ENCODE measurements at places on chromosomes 1 and 21. TPM values are rescaled to one million over a fixed set of nuclear protein-coding genes. Genes with fewer than 3 reads are reported as not detected.

ELF3 gene
- total RNA-seq = not detected

OR2L8 gene
- total RNA-seq = not detected

DNA sequence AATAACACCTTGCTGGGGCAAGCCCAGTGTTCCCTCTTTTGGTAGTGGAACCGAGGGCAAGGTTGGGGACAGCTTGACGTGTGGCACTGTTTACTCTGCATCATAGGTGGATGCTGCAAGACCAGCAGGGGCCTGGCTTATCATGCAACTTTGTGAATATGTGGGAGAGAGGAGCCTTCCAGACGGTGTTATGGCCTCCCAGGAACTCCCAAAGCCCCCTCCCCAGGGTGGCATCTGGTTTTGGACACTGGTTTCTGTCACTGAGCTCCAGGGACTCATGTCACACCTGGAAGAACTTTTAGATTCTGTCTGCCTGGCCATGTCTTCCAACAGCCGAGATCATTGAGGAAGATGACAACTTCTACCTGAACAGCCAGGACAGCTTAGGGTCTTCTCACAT lies 1.4 kb upstream of the TLR5 start:
- H3K4me1 ChIP-seq = peaks cover 38% of the 10 kb centered on the region
- H3K4me3 ChIP-seq = no peak overlapping the region
- no peaks in the 10 kb centered on the region for H3K27me3 ChIP-seq
- H3K36me3 ChIP-seq = no peaks in the 10 kb centered on the region
- DNase-seq = no peak

GRCh38 chr1:243261390-243261789 lies 5.5 kb downstream of the SDCCAG8 start:
- peaks cover 15% of the 10 kb centered on the region for H3K4me1 ChIP-seq
- no peak overlapping the region for H3K4me3 ChIP-seq
- H3K27me3 ChIP-seq = no peaks in the 10 kb centered on the region
- 0 out of 2 replicates have a peak, but pooled peaks cover 4% of the 10 kb centered on the region for H3K36me3 ChIP-seq
- H3K27ac ChIP-seq = no peak overlapping the region

DNA sequence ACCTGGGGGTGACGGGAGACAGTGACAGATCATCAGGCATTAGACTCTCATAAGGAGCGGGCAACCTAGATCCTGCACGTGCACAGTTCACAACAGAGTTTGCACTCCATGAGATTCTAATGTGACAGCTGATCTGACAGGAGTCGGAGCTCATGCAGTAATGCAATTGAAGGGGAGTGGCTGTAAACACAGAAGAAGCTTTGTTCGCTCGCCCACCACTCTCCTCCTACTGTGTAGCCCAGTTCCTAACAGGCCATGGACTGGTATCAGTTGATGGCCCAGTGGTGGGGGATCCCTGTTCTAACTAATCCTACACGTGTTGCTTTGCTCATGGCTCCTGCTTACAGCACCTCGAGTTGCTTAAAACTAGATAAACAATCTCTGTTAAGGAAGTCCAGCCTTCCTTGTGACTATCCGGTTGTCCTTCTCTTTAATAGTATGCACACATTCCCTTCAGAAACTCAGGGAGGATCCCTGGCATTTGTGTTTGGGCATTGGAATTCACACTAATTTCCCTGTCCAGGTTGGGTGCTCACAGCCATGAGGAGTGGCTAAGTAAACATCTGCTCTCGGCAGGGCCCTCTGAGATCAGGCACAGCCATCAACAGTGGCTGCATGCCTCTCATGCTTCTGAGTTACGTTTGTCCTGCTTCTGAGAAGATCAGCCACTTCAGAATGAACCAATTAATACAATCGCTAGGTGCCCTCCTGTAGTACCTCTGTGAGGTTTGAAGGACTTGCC lies 21.1 kb upstream of the F3 start:
- H3K36me3 ChIP-seq = no peaks in the 10 kb centered on the region
- H3K27ac ChIP-seq = no peak overlapping the region
- no peaks in the 10 kb centered on the region for H3K27me3 ChIP-seq
- DNase-seq = no peak

DEPDC1 gene
- 49.5 TPM for total RNA-seq

FCGR1A gene
- total RNA-seq = not detected

LGR6 gene
- total RNA-seq = not detected

OR6N1 gene
- not detected for total RNA-seq

CELA2A gene
- not detected for total RNA-seq

RNU1-1 gene
- total RNA-seq = 294 TPM

GRCh38 chr1:8031176-8031785 lies 5.2 kb upstream of the ERRFI1 start:
- no peaks in the 10 kb centered on the region for H3K36me3 ChIP-seq
- no peak overlapping the region for H3K27ac ChIP-seq

OR14K1 gene
- not detected for total RNA-seq

GRCh38 chr1:28882009-28882628 lies 32.2 kb upstream of the EPB41 start:
- no peaks in the 10 kb centered on the region for H3K27me3 ChIP-seq
- peak; percentile 70 for DNase-seq
- H3K4me1 ChIP-seq = peaks cover 13% of the 10 kb centered on the region
- H3K4me3 ChIP-seq = no peak overlapping the region
- no peaks in the 10 kb centered on the region for H3K36me3 ChIP-seq

DNA sequence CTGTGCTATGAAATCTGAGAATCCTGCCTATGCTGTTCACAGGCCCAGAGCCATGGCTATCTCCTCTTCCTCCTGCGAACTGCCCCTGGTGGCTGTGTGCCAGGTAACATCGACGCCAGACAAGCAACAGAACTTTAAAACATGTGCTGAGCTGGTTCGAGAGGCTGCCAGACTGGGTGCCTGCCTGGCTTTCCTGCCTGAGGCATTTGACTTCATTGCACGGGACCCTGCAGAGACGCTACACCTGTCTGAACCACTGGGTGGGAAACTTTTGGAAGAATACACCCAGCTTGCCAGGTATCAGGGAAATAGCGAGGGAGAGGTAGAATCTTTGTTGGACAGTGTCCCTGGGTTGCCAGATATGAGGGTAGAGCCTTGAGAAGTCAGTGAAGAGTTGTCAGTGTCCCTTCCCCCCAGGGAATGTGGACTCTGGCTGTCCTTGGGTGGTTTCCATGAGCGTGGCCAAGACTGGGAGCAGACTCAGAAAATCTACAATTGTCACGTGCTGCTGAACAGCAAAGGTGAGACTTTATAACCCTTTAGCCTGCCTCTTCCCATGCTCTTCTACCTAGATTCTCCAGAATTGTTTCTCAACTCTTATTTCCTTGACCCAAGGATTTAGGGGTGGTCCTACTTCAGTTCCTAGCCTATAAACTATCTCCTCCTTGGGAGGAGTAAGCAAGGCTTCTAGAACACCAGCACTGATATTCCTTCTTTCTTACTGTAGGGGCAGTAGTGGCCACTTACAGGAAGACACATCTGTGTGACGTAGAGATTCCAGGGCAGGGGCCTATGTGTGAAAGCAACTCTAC lies 1.4 kb downstream of the NIT1 start:
- H3K36me3 ChIP-seq = peaks cover 83% of the 10 kb centered on the region
- peak overlapping the region; percentile 78 for H3K4me3 ChIP-seq
- H3K27me3 ChIP-seq = no peaks in the 10 kb centered on the region
- peaks cover 44% of the 10 kb centered on the region for H3K4me1 ChIP-seq

DNA sequence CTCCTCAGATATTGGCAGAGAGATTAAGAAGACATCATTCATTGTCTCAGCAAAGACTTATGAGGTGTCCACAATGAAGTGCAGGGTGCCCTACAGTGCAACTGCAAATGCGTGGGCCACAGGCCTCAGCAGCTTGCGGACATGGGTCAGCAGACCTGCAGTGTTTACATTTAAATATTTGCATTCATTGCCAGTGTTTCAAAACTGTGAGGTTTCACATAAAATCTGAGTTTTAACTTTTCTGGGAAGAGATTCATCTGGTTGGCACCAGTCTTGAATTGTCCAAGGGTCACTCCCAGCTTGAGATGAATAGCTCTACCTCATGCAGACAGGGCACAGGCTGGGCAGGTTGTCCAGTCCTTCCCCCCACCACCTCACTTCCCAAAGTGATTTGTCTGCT lies 286.8 kb upstream of the DUSP10 start:
- no peaks in the 10 kb centered on the region for H3K36me3 ChIP-seq
- H3K27ac ChIP-seq = no peak overlapping the region
- H3K4me3 ChIP-seq = no peak overlapping the region
- H3K27me3 ChIP-seq = no peaks in the 10 kb centered on the region
- H3K4me1 ChIP-seq = peaks cover 15% of the 10 kb centered on the region

DNA sequence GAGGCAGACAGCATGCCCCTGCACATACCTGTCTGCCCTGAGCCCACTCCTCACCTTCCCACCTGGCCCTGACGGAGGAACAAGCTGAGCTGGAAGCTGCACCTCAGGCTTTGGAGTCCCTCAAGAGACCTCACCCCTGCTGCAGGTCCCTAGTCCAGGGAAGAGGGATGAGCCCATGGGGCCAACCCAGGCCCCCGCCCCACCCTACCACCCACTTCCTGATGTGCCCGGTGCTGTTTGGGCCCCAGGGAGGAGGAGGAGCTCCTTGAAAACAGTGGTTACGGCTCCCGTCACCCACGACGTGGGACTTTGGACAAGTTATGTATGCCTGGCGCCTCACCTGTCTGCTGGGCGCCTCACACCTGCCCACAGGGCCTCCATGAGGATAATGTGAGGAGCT lies 250.2 kb downstream of the NPHP4 start:
- no peak overlapping the region for H3K27ac ChIP-seq
- no peaks in the 10 kb centered on the region for H3K36me3 ChIP-seq
- no peak for DNase-seq
- H3K4me1 ChIP-seq = no peaks in the 10 kb centered on the region
- H3K27me3 ChIP-seq = no peaks in the 10 kb centered on the region

DNA sequence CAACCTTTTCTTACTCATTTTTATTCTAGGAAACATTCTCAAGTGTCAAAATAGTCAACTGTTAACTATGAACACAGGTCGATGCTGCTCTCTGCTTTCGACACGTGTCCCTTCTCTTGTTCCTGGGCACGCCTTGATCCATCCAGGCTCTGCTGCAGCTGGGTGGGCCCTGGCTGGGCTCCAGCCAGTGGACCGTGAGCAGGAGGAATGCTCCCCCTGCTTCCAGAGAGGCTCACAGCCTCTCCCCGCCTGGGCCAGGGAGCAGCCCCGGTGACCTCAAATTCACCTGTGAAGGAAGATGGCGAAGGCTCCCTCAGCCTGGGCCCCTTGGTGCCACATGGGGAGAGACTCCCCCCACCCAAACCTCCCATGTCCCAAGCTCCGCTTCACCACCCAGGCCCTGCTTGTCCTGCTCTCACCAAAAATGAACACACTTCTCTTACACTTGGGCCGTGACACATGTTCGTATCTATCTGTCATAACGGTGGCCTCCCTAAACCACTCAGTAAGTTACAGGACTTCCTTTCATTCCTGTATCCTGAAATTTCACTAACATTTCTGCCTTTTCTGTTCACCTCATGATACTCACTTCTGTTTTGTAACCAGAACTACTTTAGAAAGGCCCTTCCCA lies 24.6 kb upstream of the ADARB1 start:
- peaks cover 50% of the 10 kb centered on the region for H3K4me1 ChIP-seq
- H3K36me3 ChIP-seq = no peaks in the 10 kb centered on the region
- DNase-seq = peak; percentile 43
- no peaks in the 10 kb centered on the region for H3K27me3 ChIP-seq
- H3K4me3 ChIP-seq = no peak overlapping the region

GRCh38 chr1:52602856-52603600 lies 857 bp downstream of the GPX7 start:
- H3K27me3 ChIP-seq = no peaks in the 10 kb centered on the region
- DNase-seq = no peak
- H3K36me3 ChIP-seq = peaks cover 6% of the 10 kb centered on the region
- peak overlapping the region; percentile 71 for H3K27ac ChIP-seq
- peaks cover 28% of the 10 kb centered on the region for H3K4me1 ChIP-seq

- no peaks in the 10 kb centered on the region for H3K27me3 ChIP-seq
- no peak for DNase-seq
- no peak overlapping the region for H3K4me3 ChIP-seq
- no peak overlapping the region for H3K27ac ChIP-seq
- no peaks in the 10 kb centered on the region for H3K36me3 ChIP-seq
- H3K4me1 ChIP-seq = no peaks in the 10 kb centered on the region
Measured at GRCh38 chr1:96579636-96580035, 141.9 kb upstream of the PTBP2 start.

CNKSR1 gene
- not detected for total RNA-seq

GRCh38 chr1:22208268-22208972 lies 65.5 kb upstream of the WNT4 start:
- H3K27me3 ChIP-seq = peaks cover 66% of the 10 kb centered on the region
- DNase-seq = no peak
- no peaks in the 10 kb centered on the region for H3K4me1 ChIP-seq
- no peak overlapping the region for H3K27ac ChIP-seq
- H3K36me3 ChIP-seq = no peaks in the 10 kb centered on the region

DNA sequence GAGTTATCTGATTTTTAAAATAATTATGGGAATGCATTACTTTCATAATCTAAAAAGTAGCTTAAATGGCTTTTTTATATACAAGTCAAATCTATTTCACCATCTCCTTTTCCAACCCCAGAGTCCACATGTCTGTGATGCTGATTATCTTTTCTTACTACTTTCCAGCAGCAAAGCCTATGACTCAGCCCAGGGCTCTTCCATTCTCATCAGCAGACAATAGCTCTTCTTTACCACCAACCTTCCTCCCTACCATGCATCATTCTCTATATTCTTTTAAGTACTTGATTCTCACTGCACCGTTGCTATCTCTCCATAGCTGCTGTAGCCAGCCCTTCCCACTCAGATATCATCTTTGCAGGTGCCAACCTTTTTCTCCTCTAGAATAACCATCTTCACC lies 61.3 kb downstream of the OVGP1 start:
- no peak for DNase-seq
- H3K4me3 ChIP-seq = no peak overlapping the region
- H3K27ac ChIP-seq = no peak overlapping the region
- peaks cover 4% of the 10 kb centered on the region for H3K4me1 ChIP-seq
- H3K36me3 ChIP-seq = no peaks in the 10 kb centered on the region

GRCh38 chr1:22142315-22143064 lies 407 bp downstream of the WNT4 start:
- peak; percentile 11 for DNase-seq
- peaks cover 10% of the 10 kb centered on the region for H3K4me1 ChIP-seq
- no peak overlapping the region for H3K27ac ChIP-seq
- no peak overlapping the region for H3K4me3 ChIP-seq
- H3K36me3 ChIP-seq = no peaks in the 10 kb centered on the region
- H3K27me3 ChIP-seq = peaks cover 56% of the 10 kb centered on the region

PRDM2 gene
- total RNA-seq = 10.4 TPM

DNA sequence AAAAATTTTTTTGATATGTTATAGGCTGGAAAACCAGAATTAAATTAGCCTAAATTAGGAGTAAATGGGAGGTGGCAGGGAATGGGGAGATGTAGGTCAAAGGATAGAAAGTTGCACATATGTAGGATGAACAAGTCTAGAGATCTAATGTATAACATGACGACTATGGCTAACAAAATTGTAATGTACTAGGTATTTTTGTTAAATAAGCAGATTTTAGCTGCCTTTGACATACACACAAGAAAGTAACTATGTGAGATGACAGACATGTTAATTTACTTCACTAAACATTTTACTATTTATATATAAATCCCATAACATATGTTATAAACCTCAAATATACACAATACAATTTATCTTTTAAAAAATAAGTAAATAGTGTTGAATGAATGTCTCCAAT lies 30.2 kb upstream of the GLIS1 start:
- H3K27me3 ChIP-seq = no peaks in the 10 kb centered on the region
- no peak for DNase-seq
- peaks cover 43% of the 10 kb centered on the region for H3K36me3 ChIP-seq
- H3K27ac ChIP-seq = no peak overlapping the region

- no peak for DNase-seq
- H3K4me3 ChIP-seq = no peak overlapping the region
- H3K27ac ChIP-seq = no peak overlapping the region
- peaks cover 26% of the 10 kb centered on the region for H3K4me1 ChIP-seq
- 0 out of 2 replicates have a peak, but pooled peaks cover 6% of the 10 kb centered on the region for H3K36me3 ChIP-seq
Measured at GRCh38 chr1:21072721-21073120, 104.0 kb downstream of the EIF4G3 start.

TP53BP2 gene
- total RNA-seq = 32.9 TPM
